ENCODE measurements at places on chromosomes 2 and 18. TPM values are rescaled to one million over a fixed set of nuclear protein-coding genes. Genes with fewer than 3 reads are reported as not detected.

DNA sequence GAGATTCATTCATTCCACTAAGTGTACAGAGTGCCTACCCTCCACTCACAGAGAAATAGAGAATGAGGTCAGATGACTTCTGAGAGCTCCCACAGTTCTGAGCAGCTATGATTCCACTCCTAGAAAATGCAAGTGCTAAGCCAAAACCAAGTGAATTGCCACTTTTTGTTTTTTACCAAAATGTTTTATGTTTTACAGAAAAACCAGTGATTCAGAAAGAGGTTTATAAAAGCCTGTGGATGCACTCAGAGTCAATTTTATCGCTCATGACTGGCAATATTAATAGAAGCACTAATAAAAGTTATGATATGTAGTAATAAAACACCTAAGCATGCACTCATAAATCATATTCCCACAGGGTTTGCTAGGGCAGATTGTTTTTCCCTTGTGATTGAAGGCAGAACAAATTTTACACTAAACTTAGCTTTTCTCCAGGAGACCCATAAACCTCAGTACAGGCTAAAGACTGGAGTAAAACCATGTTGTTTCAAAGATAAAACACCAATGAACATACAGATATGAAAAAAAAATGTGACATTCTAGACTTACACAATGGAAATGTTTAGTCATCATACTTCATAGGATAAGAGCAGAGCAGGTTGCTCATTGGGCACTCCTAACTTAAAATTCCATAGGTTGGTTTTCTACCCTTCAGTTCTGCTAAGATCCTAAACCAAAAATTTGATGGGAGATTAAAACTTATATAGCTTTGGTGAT lies 67.5 kb downstream of the PDK1 start:
- no peaks in the 10 kb centered on the region for H3K27me3 ChIP-seq
- DNase-seq = no peak
- H3K36me3 ChIP-seq = no peaks in the 10 kb centered on the region
- H3K4me1 ChIP-seq = no peaks in the 10 kb centered on the region
- no peak overlapping the region for H3K27ac ChIP-seq

GRCh38 chr2:111138839-111139238 lies 18.1 kb downstream of the BCL2L11 start:
- peaks cover 15% of the 10 kb centered on the region for H3K4me1 ChIP-seq
- H3K4me3 ChIP-seq = no peak overlapping the region
- DNase-seq = no peak
- no peaks in the 10 kb centered on the region for H3K27me3 ChIP-seq

DNA sequence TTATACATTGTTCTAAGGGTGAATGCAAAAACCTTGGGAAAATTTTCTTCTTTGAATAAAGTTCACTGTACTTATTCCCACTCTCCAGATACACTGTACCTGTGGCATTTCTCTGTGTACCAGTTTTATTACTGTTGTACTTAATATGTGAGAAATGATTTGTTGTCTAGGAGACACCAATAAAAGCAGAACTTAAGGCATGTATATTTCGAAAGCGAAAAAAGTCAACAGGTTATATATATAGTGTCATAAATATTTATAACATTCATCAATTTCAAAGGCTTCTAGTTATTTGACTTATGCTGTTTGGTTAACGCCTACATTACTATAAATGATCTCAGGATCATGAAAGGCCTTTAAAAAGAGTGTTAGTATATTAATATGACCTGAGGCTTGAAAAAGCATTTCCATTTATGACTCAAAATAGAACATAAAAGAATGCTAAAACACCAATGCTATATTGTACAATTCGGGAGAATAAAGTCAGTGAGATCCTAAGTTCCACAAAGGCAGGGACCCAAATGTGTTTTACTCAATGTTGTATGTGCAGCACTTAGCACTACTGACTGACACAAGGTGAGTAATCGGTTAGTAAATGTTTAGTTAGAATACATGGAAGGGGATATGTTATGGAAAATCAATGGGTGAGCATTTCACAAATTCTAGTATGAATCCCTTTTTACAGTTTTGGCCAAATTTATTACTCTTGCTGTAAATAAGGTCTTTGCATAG lies 32.2 kb upstream of the HNRNPA3 start:
- H3K36me3 ChIP-seq = no peaks in the 10 kb centered on the region
- no peaks in the 10 kb centered on the region for H3K27me3 ChIP-seq
- H3K4me3 ChIP-seq = no peak overlapping the region
- no peak overlapping the region for H3K27ac ChIP-seq
- H3K4me1 ChIP-seq = no peaks in the 10 kb centered on the region

Gene TUBB8B
- total RNA-seq = 0.36 TPM

Gene BOLL
- not detected for total RNA-seq

Gene GREB1
- total RNA-seq = 30.8 TPM
